ENCODE measurements at places on chromosomes 4 and X.

GRCh38 chr4:133148690-133149363, at the start of gene PCDH10:
Gene PCDH10 (plus strand): TSS chr4:133149294. CDS start chr4:133150141, 847 bp downstream.
- DNase-seq: no peak

DNA sequence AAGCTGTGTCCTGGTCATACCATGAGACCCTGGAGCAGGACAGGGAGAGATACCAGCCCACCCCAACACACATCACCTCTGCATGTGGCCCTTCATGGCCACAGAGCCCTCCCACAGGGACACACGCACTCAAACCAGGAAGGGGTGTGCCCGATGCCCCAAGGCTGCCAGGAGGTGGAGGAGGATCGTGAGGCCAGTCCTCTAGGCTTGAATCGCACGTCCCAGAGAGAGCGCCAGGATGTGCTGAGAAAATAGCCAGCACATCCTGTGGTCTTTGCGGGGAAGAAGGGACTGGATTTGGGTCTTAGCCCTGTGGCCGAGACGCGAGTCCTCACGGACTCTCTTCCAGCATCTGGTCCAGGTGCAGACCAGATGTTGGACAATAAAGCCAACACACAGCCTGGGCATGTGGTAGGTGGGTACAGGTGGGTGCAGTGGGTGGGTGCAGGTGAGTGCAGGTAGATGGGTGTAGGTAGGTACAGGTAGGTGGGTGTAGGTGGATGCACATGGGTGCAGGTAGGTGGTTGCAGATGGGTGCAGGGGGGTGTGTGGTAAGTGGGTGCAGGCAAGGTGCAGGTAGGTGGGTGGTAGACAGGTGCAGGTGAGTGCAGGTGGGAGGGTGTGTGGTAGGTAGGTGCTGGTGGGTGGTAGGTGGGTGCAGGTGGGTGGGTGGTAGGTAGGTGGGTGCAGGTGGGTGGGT, 94.3 kb upstream of the AFAP1 start:
- DNase-seq: no peak

- no peak for DNase-seq
Observed at GRCh38 chr4:109848501-109848900, 594 bp downstream of the LRIT3 start.

- DNase-seq: no peak
Observed at GRCh38 chrX:87392369-87392768, 125.2 kb upstream of the KLHL4 start.

GRCh38 chrX:39149761-39150160, 348.5 kb downstream of the MID1IP1 start:
- no peak for DNase-seq

DNA sequence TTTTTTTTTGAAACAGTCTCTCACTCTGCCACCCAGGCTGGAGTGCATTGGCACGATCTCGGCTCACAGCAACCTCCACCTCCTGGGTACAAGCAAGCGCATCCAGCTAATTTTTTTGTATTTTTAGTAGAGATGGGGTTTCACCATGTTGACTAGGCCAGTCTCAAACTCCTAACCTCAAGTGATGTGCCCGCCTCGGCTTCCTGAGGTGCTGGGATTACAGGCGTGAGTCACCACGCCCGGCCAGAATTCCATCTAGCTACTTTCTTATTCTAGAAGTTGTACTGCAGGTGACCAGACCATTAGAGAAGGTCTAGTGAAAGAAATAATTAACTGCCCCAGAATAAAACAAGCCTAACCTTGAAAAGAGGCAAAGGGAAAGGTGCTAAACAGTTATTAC, 2.3 kb downstream of the LRBA start:
- DNase-seq: no peak

DNA sequence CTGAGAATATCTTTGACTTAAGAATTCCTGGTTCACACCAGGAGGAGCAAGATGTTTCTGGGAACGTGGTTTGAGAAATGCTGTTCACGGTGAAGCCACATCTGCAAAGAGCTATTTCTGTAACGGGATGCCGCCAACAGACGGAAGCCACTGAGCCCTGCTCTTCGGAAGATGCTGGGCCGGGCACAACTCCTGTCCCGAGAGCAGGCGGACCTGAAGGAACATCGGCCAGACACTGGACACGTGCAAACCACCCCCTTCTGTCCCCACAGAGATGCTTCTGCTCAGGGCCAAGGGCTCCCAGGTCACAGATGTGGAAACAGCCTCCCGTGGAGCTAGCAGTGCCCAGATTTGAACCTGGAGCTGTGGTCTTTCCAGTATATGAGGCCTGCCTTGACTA, 24.3 kb downstream of the HMX1 start:
- no peak for DNase-seq

GRCh38 chr4:127936974-127937373, 28.0 kb downstream of the MFSD8 start:
- no peak for DNase-seq

DNA sequence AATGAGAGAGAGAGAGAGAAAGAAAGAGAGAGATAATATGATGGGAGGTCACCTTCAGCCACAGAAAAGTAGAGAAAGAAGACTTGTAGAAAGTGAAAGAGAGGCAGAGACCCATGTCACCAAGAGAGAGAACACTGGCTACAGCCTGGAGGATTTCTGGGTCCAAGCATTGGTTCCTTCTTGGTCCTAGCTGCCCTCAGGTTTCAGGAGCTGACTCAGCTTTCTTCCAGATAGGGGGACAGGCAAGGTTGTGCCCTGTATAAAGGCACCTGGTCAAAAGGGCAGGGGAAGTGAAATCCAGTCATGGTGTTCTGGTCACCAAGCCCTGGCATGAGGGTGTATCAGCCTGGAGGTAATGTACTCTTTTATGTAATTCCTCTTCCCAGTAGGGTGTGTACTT, 47.5 kb upstream of the XK start:
- DNase-seq: no peak

DNA sequence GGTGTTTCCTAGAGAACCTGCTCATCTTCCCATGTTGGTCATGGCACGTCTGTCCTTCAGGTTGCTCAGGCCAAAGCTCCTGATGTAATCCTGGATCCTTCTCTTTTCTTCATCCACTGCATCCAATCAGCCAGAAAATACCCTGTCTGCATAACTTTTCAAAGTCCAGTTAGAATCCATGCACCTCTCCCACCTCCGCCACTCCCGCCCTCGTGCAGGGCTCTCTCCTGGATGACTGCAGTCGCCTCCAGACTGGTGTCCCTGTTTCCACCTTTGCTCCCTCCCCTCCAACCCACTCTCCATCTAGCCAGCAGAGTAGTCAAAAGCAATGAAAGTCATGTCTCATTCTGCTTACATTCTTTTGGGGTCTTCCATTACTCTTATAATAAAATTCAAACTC, 16.0 kb downstream of the CNGA2 start:
- no peak for DNase-seq

DNA sequence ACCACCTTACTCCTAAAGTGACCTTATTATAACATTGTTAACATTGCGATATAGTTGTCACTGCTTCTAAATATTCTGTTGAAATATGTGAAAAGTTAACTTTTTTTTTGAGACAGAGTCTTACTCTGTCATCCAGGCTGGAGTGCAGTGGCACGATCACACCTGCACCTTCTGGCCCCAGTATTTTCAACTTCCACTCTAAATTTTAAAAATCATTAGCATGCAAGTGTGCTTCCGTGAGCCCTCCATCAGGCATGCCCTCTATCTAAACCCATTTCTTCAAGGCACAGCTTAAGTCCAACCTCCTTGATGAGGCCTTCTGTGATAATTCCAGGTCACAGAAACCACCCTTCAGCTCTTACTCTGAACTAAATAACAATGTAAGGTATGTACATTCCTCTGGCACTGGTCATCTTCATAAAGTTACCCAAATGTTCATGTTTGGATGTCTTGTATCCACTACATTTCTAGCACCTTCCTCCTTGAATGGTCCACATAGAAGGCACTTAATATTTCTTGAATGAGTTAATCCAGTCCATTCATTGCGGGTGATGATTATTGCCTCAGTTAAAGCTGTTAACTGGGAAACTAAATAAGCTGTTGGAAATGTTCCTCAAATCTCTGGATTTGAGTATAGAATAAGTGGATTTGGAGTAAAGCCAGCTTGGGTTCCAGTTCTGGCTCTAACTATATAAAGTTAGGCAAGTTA, 38.6 kb upstream of the TMEM131L start:
- no peak for DNase-seq

DNA sequence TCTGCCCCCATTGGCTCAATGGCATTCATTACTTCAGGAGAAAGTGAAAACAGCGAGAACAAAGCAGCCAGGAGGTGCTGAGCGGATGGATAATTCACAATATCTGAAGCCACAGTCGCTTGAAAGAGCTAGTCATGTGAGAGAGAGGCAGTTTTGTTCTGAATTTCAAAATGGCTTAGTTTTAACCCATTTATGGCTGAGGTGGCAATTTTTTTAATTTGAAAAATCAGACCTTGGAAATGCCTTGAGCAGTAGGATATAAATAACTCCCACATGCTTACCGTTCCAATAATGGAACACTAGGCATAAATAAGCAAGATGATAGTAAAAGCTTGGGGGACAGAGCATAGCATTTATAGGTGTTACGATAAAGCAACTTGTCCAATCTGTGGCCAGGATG, 56.9 kb upstream of the CBR4 start:
- DNase-seq: no peak

DNA sequence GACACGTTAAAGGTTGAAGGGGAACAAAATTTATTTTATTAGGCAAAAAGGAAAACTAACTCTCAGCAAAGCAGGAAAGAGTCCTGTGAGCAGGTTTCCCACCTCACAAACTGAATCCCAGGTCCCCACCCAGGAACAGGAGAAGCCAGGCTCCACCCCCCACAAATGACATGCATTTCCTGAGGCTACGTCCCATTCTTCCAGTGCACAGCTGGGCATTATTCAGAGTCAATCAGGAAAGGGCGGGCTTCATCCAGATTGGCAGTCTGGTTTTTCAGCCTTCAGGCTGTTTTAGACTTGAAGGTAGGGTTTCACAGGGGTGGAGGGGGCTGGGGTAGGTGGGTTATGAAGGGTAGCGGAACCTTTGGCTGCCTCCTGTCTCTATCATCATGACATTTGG, 11.9 kb upstream of the ASIC5 start:
- DNase-seq: no peak

- DNase-seq: no peak
Observed at GRCh38 chrX:41779030-41779564, 55.1 kb downstream of the GPR82 start.

DNA sequence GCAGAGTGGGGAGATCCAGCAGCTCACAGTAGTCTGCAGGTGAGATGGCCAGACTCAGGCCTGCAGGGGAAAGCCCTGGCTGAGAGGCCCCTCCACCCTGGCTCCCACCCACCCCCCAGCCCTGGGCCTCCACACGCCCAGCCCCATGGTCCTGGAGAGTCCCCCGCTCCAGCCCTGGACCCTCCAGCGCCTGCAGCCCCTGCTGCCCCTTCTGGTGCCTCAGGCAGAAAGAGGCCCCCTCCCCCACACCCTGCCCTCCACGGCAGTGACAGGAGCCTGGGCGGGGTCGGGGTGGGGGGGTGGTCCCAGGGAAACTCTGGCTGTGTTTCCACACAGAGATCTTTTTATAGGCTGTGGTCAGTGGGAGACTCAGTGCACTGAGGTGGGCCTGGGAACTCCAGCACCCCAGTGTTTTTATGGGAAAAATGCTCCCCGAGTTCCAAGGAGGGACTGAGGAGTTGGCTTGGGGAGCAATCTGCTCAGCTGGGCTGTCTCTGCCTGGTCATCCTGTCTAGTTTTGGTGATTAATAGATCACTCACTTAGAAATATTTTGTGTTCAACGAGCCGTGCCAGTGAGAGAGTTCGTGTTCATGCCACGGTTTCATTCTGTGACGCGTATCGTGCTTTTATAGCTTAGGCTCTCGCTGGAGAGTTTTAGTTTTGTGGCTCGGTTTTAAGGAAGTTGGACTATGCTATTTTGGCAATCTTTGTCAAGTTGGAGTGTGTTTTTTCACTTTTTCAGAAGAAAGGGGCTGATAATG, 53.1 kb upstream of the HGFAC start:
- peak; percentile 41 for DNase-seq

DNA sequence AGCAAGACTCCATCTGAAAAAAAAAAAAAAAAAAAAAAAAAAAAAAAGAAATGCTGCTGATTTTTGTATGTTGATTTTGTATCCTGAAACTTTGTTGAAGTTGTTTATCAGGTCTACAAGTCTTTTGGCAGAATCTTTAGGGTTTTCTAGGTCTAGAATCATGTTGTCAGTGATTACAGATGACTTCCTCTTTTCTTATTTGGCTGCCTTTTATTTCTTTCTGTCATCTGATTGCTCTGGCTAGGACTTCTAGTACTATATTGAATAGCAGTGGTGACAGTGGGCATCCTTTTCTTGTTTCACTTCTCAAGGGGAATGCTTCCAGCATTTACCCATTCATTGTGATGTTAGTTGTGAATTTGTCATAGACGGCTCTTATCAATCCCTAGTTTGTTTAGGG, 334.4 kb downstream of the SPRY1 start:
- no peak for DNase-seq

DNA sequence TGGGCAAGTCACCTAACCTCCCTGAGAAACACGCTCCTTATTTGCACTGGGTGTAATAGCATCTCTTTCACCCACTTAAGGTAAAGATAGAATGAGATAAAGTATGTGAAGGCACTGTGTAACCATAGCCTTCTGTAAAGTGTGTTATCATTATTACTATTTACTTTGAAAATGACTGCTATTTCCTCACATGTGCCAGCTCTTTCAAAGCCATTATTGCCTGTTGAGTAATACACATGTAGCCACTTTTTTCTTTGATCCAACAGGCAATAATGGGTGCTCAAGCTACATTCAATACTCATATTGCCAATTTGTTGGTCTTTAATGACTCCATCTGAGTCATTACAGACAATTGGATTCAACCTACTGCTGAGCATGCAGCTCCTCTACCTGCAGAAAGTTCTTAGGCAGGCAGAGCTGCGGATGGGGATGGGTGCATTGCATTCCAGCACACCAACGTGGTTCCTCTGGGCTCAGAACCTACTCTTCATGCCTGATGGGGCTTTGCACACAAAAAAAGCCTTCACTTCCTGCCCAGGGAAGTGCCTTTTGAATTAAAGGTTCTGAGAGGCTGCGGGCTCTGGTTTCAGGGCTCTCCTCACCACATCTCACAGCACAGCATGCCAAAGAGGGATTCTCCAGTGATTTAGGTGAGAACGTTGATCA, 9.7 kb downstream of the PTCHD1 start:
- DNase-seq: no peak

GRCh38 chrX:130165181-130165702, 399 bp downstream of the AIFM1 start:
- no peak for DNase-seq

DNA sequence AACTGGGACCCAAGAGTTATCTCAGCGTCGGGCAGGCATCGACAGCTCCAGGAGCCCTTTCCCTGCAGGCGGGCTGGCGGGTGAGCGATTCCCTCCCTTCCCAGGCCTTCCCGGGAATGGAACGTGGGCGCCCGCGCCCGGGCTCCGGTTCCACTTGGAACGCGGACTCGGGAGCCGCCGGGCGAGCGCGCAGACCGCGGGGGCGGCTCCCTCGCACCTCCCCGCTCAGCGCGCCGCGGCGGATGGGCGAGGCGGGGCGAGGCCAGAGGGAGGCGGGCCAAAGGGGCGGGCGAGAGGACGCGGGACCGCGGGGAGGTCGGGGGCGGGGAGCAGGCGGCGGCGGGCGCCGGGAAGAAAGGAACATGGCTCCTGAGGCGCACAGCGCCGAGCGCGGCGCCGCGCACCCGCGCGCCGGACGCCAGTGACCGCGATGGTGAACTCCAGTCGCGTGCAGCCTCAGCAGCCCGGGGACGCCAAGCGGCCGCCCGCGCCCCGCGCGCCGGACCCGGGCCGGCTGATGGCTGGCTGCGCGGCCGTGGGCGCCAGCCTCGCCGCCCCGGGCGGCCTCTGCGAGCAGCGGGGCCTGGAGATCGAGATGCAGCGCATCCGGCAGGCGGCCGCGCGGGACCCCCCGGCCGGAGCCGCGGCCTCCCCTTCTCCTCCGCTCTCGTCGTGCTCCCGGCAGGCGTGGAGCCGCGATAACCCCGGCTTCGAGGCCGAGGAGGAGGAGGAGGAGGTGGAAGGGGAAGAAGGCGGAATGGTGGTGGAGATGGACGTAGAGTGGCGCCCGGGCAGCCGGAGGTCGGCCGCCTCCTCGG, at the start of gene PKD2:
PKD2 (plus strand) TSS at position 332 of the 818 bp plus-strand sequence; CDS start at position 431, 99 bp downstream.
- DNase-seq: peak; percentile 66
